ENCODE measurements at places on chromosomes 1 and 21.
A peak's percentile ranks its signal among the peaks of the same experiment; 100 is the strongest.

DNA sequence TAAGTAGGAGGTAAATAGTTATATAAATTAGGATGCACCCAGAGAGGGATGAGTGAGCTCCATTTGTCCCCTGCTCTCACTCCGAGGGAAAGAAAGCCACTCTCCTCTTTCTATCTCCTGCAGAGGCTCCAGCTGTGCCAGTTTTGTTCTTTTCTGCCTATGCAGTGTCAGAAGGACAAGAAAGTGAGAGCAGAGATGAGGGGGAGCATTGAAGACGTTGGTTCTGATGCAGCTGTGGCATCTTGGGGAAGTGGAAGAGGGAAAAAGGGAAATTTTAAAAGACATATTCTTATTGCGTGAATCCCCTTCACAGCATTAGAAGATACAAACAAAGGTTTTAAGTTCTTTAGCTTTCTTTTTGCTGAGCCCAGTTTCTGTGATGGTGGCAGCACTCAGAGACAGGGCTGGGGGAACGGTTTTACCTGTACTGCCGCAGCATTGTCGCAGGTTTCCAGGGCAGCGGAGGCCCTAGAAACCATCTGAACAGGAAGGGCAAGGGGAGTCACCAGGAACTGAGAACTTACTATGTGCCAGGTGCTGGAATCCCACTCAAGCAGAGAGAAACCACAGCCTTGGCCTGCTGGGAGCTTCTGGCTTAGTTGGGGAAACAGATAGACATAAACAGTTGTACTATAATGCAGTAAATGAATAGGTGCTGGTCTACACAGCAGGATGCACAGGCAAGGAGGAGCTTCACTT is 44.9 kb upstream of the USP24 start:
- no peak for DNase-seq

GRCh38 chr1:226679853-226680516 is 59.1 kb downstream of the ITPKB start:
- DNase-seq, result peak; percentile 67

- DNase-seq, result no peak
These were observed 247.9 kb downstream of the NPHP4 start for GRCh38 chr1:5744341-5744740.

- no peak for DNase-seq
These were observed 11.0 kb downstream of the TNFRSF9 start for GRCh38 chr1:7929637-7930036.

- DNase-seq, result no peak
These were observed 8.1 kb downstream of the AGL start for GRCh38 chr1:99858286-99858685.

GRCh38 chr1:173210716-173211231 is 3.6 kb upstream of the TNFSF4 start:
- no peak for DNase-seq

GRCh38 chr21:44402323-44403105 is 49.1 kb downstream of the TRPM2 start:
- DNase-seq, result no peak

DNA sequence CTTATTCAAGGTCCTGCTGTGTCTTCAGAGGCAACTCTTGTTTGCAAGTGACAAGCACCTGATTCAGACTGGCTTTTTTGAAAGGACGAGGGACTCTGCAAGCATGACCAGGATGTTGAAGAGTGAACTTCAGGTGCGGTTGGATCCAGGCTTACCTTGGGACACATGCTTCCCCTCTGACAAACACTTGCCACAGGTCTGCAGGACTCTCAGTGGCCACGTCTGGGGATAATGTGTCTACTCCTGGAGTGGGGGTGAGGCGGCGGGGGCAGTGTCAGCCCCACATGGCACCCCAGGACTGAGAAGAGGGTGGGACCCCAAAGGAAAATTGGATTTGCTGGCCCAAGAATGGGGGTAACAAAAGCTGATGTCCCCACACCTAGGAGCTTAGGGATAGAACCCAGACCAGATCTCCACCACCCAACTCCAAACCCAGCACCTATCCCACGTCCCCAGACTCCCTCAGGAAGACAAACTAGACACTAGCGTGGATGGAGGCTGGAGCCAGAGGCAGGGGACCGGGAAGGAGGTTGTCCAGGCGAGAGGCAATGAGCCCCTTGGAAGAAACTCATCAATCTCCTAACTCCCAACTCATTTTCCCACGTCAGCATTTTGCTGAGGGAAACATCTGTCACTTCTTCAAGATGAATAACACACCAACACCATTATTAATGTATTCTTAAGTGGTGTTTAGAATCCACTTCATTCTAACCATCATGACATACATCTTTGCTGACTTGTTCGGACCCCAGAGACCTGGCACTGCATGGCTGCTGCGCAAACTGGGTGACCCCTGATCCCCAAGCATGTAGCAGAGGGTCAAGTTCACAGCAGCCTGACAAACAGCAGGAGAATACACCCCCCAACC is 32.0 kb upstream of the LAPTM5 start:
- DNase-seq, result no peak

Data from stimulated activated CD4-positive, alpha-beta T cell treated with anti-CD3 and anti-CD28 coated beads, Interleukin-1b, Interleukin-23, amount 100 ng/mL, for 24 hours (primary cell).